GM23248 (cell line): ENCODE measurements at places on chromosomes 11 and 22. TPM values are rescaled to one million over a fixed set of nuclear protein-coding genes. Genes with fewer than 3 reads are reported as not detected.

PHRF1 gene
- total RNA-seq = 27.7 and 30.5 TPM in 2 replicates

LTO1 gene
- 20.6 and 37.3 TPM in 2 replicates for total RNA-seq

GRCh38 chr22:36828815-36829214 is 12.0 kb upstream of the PVALB start:
- no peak overlapping the region for H3K27ac ChIP-seq
- no peaks in the 10 kb centered on the region for H3K4me1 ChIP-seq
- no peak overlapping the region for H3K4me3 ChIP-seq
- H3K36me3 ChIP-seq = no peaks in the 10 kb centered on the region
- DNase-seq = no peak

DNA sequence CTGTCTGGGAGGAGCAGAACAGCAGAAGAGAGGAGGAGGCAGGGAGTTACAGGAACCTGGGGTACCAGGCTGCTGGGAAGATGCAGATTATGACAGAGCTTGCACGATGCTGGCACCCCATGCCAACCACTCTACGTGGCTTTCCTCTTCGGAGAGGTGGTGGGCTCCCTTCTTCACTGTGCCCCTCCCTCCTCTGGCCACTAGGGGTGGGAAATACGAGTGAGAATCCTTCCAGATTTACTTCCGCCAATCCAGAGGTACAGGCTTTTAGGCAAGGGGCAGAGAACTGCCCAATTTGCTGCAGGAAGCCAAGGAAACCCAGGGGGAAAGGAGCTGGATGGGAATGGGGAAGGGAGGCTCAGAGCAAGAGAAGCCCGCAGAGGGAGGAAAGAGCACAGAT is 12.3 kb downstream of the HYOU1 start:
- H3K4me1 ChIP-seq = no peaks in the 10 kb centered on the region
- no peak overlapping the region for H3K27ac ChIP-seq
- peaks cover 16% of the 10 kb centered on the region for H3K36me3 ChIP-seq

GRCh38 chr11:116200564-116200963 is 572.2 kb downstream of the BUD13 start:
- no peaks in the 10 kb centered on the region for H3K27me3 ChIP-seq
- no peak overlapping the region for H3K27ac ChIP-seq
- H3K36me3 ChIP-seq = no peaks in the 10 kb centered on the region
- no peaks in the 10 kb centered on the region for H3K4me1 ChIP-seq
- H3K4me3 ChIP-seq = no peak overlapping the region

- no peaks in the 10 kb centered on the region for H3K27me3 ChIP-seq
- no peaks in the 10 kb centered on the region for H3K4me1 ChIP-seq
- H3K36me3 ChIP-seq = no peaks in the 10 kb centered on the region
These were observed 55.7 kb downstream of the NCAM1 start for GRCh38 chr11:113016905-113017304.

DNA sequence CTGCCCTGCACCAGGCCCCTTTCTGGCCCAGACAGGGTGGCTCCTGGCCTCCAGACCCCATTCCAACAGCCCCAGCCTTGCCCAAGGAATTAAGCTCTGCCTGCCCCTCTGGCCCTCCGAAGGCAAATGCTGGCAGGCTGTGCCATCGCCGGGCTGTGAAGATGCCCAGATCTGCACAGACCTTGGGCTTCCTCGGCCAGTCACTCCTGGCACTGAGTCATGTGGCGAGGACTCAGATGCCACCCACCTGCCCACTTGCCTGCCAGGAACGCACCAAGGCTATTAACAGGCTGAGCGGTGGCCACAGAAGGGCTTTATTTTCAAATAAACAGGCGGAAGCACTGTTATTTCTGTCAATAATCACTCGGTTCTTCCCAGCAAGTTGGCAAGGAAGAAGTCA is 50.3 kb upstream of the TTLL12 start:
- no peaks in the 10 kb centered on the region for H3K36me3 ChIP-seq
- peaks cover 20% of the 10 kb centered on the region for H3K27me3 ChIP-seq
- no peak overlapping the region for H3K27ac ChIP-seq
- no peaks in the 10 kb centered on the region for H3K4me1 ChIP-seq

DNA sequence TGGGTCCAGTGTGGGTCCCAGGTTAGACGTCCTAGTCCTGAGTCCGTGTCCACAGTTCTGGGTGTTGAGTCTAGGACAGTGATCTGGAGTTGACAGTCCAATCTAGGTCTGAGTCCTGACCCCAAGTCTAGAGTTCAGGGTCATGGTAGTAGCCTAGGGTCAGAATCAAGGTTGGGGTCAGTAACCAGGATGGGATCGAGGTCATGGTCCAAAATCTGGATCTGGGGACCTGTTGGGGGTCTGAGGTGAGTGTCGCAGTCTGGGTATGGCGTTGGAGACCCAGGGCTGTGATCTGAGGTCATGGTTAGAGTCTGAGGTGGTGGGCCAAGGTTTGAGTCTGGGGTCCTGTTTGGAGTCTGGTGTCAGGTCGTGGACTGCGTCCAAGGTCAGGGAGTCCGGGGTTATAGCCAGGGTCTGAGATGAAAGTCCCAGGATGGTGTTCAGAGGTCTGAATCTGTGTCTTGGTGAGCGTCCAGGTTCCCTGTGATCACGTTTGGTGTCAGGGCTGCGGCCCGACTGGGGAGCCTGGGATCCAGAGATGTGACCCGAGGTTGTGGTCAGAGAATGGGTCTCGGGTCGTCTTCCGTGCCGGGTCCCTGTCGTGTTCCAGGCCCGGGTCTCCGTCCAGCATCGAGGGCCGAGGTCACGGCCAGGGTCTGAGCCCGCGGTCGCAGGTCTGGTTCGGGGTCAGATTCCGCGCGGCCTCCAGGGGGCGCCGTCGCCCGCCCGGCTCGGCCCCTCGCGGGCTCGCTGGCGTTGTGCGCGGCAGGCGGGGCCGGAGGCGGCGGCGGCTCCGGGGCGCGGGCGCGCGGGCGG is 432 bp upstream of the GRK2 start:
- peaks cover 33% of the 10 kb centered on the region for H3K4me1 ChIP-seq
- no peaks in the 10 kb centered on the region for H3K36me3 ChIP-seq
- no peaks in the 10 kb centered on the region for H3K27me3 ChIP-seq

DNA sequence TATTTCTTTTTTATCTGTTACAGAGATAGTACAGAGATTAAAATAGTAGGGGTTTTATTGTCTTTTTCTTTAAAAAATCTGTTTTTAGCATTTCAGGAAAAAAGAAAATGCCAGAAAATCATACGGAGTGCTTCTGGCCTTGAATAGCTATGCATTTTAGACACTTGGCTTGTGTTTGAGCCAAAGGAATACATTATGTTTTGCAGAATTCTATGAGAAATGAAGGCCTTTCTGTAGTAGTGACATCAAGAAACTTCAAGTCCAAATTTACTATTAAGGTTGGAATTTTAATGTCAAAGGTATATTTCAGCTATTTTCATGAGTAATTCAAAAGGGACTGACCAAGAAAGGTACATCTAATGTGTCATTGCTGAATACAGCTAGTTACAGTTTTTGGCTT is 56.3 kb upstream of the DDI1 start:
- no peaks in the 10 kb centered on the region for H3K4me1 ChIP-seq
- no peak for DNase-seq
- no peaks in the 10 kb centered on the region for H3K27me3 ChIP-seq
- no peaks in the 10 kb centered on the region for H3K36me3 ChIP-seq
- H3K27ac ChIP-seq = no peak overlapping the region

DNA sequence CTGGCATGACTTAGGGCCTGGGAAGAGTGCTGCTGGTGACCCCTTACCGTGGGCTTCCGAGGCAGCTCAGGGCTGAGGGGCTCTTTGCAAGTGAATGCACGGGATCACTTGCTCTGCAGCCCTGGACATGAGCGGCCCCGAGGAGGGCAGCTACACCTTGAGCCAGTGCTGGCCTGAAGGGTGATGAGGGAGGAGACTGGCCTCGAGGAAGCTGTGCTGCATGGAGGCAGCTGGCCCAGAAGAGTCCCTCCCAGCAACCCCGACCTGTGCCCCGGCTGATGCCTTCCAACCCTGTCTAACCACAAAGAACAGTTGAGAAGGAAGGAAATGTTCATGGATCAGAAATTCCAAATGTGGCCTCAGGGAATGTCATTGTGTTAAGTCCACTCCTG is 45.2 kb downstream of the TBX1 start:
- no peak for DNase-seq
- no peaks in the 10 kb centered on the region for H3K36me3 ChIP-seq
- H3K27me3 ChIP-seq = no peaks in the 10 kb centered on the region
- H3K4me3 ChIP-seq = no peak overlapping the region
- H3K4me1 ChIP-seq = no peaks in the 10 kb centered on the region; the same call in 1 of the 2 replicates
- no peak overlapping the region for H3K27ac ChIP-seq

DNA sequence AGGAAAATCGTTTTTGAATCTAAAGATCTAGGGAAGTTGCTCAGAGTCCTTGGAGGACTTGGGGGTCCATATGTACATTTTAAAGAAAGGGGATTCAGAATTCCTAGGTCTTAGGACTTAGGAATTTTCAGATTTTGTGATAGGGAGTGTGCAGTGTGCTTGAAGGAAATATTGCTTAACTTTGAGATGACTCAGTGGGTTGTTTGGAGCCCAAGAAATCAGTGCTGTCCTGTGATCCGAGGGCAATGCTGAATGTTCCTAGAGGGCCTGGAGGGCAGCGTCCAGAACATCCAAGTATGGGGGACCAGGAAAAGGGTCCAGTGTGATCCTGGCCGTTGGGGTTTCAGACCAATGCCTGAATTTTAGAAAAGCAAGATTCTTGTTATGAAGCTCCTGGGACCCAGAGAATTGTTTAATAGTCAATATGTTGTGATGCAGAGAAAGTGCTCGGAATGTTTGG is 3.1 kb upstream of the IGF2 start:
- H3K27ac ChIP-seq = no peak overlapping the region
- no peak overlapping the region for H3K4me3 ChIP-seq
- peak; percentile 72 for DNase-seq
- peaks cover 85% of the 10 kb centered on the region for H3K27me3 ChIP-seq
- peaks cover 7% of the 10 kb centered on the region; the same call in 1 of the 2 replicates for H3K4me1 ChIP-seq

GRCh38 chr22:42138122-42138770 is 7.6 kb upstream of the CYP2D6 start:
- H3K4me1 ChIP-seq = no peaks in the 10 kb centered on the region
- H3K4me3 ChIP-seq = no peak overlapping the region
- no peak overlapping the region for H3K27ac ChIP-seq
- no peak for DNase-seq
- H3K27me3 ChIP-seq = no peaks in the 10 kb centered on the region

GRCh38 chr11:14642873-14643696 is 519 bp upstream of the PDE3B start:
- no peak overlapping the region for H3K27ac ChIP-seq
- DNase-seq = no peak
- no peaks in the 10 kb centered on the region for H3K36me3 ChIP-seq

GRCh38 chr11:134638796-134639430 is 226.9 kb upstream of the B3GAT1 start:
- H3K27ac ChIP-seq = no peak overlapping the region
- no peaks in the 10 kb centered on the region for H3K36me3 ChIP-seq
- no peaks in the 10 kb centered on the region for H3K4me1 ChIP-seq
- DNase-seq = no peak
- H3K4me3 ChIP-seq = no peak overlapping the region
